ENCODE measurements at places on chromosomes 2 and 18. TPM values are rescaled to one million over a fixed set of nuclear protein-coding genes. Genes with fewer than 3 reads are reported as not detected.
A peak's percentile ranks its signal among the peaks of the same experiment; 100 is the strongest.

Gene RESP18
- total RNA-seq: not detected

Gene SLC30A3
- 0.10 TPM for total RNA-seq

Gene TMEM247
- not detected for total RNA-seq

Gene DNAJC5G
- total RNA-seq: not detected

Gene APLF
- 10.0 TPM for total RNA-seq

- no peak for DNase-seq
Measured at GRCh38 chr2:130756053-130756873, 923 bp downstream of the AMER3 start.

DNA sequence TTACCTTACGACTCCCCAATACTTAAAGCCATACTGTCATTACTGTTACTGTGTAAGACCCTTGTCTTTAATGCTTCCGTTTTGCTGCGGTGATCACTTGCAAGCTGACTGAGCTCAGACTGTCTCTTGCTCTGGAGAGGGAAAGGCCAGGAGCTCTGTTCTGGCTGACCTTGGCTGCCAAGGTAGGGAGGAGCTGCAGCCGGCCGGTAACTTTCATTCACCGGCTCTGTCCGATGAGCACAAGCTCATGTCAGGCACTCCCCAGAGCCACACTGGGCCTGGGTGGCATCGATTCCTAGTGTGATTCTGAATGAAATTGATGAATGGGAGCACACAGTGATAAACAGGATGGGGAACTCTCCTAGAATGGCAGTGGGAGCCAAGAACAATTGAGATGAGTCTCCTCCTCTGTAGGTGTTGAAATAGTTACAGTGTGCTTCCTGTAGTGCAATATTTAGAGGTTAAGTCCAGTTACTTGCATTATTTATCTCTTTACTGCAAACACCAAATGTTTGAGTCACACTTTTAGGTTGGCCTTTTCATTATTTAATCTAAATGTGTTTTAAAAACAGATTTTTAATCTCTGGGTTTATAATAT lies 100.9 kb downstream of the ATP9B start:
- DNase-seq: no peak

GRCh38 chr2:36059691-36060090 lies 295.9 kb upstream of the CRIM1 start:
- no peak for DNase-seq

- DNase-seq: no peak
Measured at GRCh38 chr2:28751956-28752630, 463 bp downstream of the PPP1CB start.

DNA sequence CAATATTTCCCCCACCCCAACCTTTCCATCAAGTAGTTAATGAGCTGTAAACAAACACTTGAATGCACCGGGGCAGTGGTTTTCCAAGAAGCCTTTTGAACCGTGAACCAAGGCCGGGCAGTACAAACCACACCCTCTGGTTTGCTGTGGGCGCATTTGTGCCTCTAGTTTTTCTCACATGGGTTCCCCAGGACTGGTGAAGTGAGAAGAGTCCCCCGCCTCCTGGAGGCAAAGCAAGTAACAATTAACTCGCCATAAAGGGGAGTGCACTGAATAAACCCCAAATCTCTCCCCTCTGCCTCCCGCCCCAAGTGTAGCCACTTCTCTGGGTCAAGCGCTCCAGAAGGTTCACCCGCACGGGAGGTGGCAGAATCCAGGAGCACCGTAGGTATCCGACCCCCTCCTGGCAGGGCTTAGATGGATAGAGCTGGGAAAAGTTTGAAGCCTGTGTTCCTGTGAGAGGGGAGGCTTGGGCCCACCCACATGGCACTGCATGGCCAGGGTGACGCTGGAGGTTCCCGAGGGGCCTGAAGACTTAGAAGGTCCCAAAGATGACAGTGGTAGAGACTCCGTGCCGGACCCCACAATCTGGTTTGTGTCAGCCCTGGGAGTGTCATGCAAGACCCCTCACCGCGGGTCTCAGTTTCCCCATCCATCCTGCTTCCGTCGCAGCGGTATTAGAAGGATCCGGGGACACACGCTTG lies 182.2 kb downstream of the SMAD2 start:
- DNase-seq: no peak

DNA sequence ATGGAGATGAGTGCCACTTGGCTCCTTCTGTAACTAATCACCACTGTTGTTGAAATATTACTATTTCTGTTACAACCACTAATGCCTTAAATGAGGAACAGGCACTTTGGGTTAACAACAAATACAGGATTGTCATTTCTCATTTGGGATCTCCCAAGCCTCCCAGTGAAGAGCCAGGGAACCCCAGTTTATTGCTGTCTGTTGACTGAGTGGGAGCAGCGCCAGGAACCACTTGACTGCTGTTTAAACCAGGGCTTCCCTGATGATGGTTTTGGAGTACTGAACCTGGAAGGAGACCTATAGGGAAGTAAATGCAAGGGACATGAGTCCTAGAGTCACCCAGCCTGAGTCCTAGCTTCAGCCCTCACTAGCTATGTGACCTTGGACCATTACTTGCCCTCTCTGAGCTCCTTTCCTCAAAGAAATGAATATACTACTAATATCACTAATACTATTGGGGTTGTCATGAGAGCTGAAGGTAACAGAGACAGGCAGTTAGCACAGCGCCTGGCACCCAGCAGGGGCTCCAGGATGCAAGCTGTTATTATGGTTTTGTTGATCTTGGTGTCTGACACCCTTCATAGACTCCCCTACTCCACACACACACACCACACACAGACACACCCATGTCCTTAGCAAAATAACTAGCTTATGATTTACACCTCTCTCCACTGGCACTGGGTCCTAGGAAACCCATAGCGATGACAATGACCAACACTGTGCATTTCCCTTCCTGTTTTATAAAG lies 104.2 kb upstream of the FZD7 start:
- no peak for DNase-seq

- DNase-seq: no peak
Measured at GRCh38 chr2:62704654-62705006, 883 bp upstream of the EHBP1 start.

GRCh38 chr2:120754067-120754960 lies 18.6 kb downstream of the GLI2 start:
- no peak for DNase-seq

- no peak for DNase-seq
Measured at GRCh38 chr2:7094231-7094741, 177.1 kb downstream of the RNF144A start.

GRCh38 chr18:32674491-32674890 lies 98.3 kb downstream of the KLHL14 start:
- no peak for DNase-seq

- no peak for DNase-seq
Measured at GRCh38 chr2:136347981-136348380, 230.0 kb upstream of the CXCR4 start.

DNA sequence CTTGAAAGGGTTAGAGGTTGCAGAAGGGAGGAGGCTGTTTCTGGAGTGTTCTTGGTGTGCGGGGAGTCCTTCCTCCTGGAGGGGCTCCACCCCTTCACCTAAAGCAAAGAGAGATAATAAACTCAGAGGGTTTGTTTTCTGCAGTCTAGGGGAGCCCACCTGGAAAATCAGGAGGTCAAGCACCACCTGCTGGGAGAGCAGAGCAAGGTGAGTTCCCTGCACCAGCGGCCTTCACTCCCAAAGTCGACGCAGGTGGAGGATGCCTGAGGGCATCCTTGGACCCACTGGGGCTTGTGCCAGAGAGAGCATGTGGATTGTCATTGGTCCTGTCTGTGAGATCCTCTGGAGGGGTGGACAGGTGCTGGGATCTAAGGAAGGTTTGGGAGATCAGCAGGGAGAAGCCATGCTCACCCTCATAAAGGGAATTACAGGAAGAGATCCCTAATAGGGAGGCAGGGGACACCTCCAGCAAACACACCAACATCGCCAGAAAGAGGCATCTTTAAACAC lies 116.7 kb downstream of the KCNF1 start:
- no peak for DNase-seq

DNA sequence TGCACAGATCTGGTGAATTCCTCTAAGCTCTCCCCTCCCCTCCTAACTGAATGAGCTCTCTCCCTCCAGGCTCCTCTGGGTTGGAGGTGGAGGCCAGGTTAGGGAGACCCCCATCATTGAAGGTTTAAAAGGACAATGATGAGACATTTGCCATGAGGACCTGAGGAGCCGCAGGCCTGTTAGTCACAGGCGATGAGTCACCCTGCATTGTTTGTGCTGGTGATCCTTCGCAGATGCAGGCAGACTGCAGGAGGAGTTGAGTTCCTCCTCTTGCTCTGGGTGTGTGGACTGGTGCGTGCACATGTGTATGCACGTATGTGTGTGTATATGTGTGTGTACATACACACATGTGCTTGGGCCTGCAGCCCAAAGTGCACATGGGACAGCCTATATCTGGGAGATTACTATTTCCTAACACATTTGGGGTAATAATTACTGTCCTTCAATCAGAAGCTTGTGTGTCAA lies 42.0 kb downstream of the MCFD2 start:
- peak; percentile 80 for DNase-seq

DNA sequence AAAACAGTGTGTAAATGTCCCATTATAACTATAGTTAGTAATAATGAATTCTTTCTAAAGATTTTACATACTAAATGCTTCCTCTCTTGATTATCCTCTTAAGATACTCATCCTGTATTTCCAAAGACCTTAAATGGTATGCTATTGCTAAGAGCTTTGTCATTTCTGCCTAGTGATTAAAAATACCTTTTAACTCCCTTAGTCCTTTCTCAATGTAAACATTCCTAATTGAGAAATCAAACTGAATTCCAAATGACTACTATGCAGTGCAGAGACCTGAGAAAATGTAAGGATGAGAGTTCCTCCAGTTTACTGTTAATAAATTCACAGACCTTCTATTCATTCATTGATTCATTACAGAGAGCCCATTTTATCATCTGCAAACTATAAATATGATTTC lies 86.9 kb downstream of the SOS1 start:
- no peak for DNase-seq

- DNase-seq: no peak
Measured at GRCh38 chr2:235377176-235377575, 116.7 kb upstream of the AGAP1 start.
